ENCODE measurements at places on chromosomes 11 and 22. TPM values are rescaled to one million over a fixed set of nuclear protein-coding genes. Genes with fewer than 3 reads are reported as not detected.

Gene CNTN5
- 9.1 TPM for total RNA-seq

Gene TSPAN18
- 23.2 TPM for total RNA-seq

Gene SYCE3
- not detected for total RNA-seq

Gene SREBF2
- total RNA-seq, result 47.6 TPM

Gene TMEM191B
- not detected for total RNA-seq

Gene FLRT1
- 3.7 TPM for total RNA-seq

Gene TRAF6
- total RNA-seq, result 12.5 TPM

Gene DEAF1
- 18.8 TPM for total RNA-seq

Gene KIF18A
- total RNA-seq, result 12.9 TPM

Gene OR5T3
- total RNA-seq, result not detected

Gene POTEH
- not detected for total RNA-seq

Gene OR52K2
- not detected for total RNA-seq

Gene MIOX
- total RNA-seq, result not detected

Gene DDX25
- total RNA-seq, result not detected

Gene CCDC73
- total RNA-seq, result not detected

Gene FAM181B
- 1.9 TPM for total RNA-seq

Gene SOX10
- 14.9 TPM for total RNA-seq

Data from tongue (tissue), 3 donors.